NCI-H510A (cell line): ENCODE measurements at places on chromosomes 7 and 10.

GRCh38 chr10:106857213-106857612 lies 307.3 kb downstream of the SORCS1 start:
- DNase-seq, result no peak

DNA sequence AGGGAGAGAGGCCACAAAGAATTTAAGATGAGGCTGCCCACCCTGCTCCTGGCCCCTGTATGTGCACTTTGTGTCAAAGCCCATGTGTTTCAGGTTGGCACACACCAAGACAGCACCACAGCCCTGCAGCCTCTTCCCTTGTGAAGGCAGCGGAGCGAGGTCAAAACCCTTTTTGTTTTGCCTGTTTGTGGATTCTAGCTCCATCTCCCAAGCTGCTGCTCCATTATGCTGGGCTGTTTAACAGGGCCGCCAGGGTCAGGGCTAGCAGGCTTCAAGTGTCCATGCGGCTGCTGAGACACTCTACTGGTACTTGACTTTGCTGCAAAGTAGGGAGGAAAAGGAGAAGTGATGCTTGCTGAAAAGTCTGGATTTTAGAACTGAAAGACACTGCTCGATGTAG lies 142.3 kb upstream of the EFCAB10 start:
- peak; percentile 41 for DNase-seq

GRCh38 chr7:4726566-4726965 lies 44.5 kb downstream of the FOXK1 start:
- DNase-seq, result no peak

DNA sequence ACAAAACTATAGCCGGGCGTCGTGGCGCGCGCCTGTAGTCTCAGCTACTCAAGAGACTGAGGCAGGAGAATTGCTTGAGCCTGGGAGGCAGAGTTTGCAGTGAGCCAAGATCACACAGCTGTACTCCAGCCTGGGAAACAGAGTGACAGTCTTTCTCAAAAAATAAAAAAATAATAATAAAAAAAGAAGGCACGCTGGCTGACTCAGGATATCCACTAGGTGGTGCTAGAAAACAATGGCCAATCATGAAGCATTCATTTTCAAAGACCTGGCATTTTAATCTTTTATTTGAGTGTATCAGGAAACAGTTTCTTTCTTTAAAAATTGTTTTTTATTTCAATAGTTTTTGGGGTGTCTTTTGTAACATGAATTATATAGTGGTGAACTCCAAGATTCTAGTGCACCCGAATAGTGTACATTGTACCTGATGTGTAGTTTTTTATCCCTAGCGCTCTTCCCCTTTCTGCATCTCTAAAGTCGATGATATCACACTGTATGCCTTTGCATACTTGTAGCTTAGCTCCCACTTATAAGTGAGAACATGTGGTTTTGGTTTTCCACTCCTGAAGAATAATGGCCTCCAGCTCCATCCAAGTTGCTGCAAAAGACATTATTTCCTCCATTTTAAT lies 88.6 kb downstream of the LYZL1 start:
- DNase-seq, result no peak

DNA sequence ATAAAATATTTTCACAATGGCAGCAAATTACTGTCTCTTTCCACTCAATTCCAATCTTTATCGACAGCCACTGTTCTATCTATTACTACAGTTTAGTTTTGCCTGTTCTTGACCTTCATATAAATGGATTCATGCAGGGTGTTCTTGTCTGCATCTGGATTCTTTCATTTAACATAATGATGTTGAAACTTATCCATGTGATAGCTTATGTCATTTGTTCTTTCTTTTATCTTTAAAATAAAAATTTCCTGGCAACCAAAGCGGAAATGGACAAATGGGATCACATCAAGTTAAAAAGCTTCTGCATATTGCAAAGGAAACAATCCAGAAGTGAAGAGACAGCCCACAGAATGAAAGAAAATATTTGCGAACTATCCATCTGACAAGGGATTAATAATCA lies 20.5 kb upstream of the DMTF1 start:
- no peak for DNase-seq

DNA sequence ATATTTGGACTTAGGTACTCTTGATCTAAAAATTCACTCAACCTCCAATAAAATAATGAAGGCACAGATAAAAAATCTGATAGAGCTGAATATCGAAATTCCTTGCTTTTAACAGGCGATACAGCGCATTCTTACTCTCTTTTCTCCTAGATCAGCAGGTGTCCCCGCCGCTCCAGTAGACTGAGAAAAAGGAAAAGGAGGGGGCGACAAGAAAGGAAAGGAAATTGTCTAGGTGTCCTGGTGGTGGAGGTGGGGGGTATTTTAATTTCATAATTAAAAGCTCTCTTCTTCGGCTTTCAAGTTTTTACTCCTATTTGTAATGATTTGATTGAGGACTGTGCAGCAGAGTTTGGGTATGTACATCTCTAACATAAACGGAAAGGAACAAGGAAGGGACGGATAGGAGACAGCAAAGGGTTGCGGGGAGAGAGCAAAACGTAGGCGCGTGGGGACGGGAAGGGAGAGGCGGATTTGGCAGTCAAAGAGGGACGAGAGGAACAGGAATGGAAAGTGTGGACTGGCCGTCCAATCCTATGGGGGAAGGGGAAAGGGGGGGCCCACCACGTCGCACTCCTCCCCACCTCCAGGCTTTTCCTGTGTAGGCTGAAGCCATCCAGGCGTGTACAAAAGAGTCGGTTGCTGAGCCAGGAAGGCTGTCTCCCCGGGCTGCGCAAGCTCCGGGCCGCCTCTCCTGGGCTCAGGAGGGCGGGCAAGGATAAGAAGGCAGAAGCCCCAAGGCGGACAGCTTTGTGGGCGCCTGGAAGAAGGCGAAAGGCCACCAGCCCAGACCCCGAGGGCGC lies 875 bp upstream of the HECTD2 start:
- DNase-seq, result peak; percentile 75

DNA sequence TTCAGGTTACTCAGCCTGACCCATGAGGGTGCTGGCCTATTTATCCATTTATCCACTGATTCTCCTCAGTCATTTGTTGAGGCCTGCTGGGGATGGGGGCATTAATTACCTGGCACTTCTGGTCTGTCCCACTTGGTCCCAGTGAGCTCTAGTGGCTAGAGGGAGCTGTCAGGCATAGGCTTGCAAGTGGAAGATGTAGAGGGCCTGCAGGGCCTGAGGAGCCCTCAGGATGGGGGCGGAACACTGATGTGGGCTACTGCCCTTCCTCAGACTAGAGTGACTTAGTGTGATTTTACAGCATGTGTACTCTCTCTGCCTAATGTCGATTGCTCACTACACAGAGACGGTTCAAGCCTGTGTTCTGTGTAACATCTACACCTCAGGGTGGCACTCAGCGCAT lies 45.3 kb downstream of the TMEM178B start:
- no peak for DNase-seq

GRCh38 chr10:110069502-110069982 lies 61.8 kb downstream of the ADD3 start:
- no peak for DNase-seq

- DNase-seq, result no peak
These were observed 97.0 kb downstream of the PFKFB3 start for GRCh38 chr10:6299743-6300105.

DNA sequence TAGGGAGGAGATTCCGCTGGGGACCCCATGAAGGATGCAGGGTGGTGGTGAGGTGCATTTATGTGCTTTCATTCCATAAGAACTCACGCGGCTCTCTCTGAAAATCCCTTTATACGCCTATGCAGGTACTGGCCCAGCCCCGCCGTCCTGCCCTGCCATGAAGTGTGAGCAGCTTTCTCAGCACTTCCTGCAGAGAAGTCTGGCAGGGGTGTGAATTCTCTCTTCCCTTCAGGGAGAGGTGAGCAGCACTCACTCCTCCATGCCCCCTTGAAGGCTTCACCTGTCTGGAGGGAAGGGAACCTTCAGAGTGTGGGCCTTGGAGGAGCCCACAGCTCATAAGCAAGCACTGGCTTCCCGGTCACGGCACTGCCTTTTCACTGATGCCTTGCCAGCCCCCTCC lies 34.0 kb downstream of the PPP2R2D start:
- DNase-seq, result no peak

GRCh38 chr10:58457761-58458616 lies 54.7 kb upstream of the BICC1 start:
- no peak for DNase-seq

GRCh38 chr7:37037286-37037685 lies 313.0 kb upstream of the AOAH start:
- no peak for DNase-seq

GRCh38 chr7:82109288-82109687 lies 334.3 kb downstream of the CACNA2D1 start:
- no peak for DNase-seq

DNA sequence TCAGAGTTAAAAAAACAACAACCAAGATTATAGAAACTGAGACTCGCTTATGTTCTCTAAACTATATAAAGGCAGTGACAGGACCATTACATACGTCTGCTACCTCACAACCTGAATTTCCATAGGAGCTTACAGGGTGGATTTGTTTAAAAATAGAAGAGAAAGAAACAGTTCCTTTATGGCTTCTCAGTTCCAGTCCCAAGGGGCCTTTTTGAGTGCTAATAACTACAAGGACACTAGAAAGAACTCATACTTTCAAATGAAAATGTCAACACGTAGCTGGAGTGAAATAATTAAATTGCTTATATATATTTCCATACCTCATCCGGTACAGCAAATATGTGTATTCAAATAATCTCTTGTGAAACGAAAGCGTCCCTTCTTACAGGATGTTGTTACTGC lies 19.7 kb downstream of the TSPAN12 start:
- no peak for DNase-seq

DNA sequence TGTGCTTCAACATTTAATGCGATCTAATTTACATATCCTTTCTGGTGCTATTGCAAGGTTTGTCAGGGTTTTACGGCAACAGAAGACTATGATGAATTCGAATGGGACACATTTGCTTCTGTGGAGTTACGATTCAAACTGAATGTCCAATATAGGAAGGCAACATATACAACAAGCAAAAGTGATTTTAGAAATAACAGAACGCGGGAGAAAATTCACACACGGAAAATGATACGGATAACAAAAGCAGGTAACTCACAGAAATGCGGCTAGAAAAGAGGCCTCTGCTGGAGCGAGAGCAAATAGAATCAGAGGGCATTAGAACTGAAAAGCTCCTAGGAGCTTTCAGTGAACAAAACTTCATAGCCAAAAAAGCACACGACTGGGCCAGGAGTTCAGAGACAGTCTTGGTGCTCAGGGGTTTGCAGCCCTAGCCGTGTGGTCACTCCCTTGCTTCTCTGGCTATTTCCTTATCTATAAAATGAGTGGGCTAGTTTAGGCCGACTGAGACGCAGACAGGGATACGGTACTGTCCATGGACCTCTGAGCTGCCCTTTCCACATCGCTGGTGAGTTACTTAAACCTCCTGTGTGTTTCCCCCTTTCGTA lies 557 bp upstream of the TAX1BP1 start:
- no peak for DNase-seq

DNA sequence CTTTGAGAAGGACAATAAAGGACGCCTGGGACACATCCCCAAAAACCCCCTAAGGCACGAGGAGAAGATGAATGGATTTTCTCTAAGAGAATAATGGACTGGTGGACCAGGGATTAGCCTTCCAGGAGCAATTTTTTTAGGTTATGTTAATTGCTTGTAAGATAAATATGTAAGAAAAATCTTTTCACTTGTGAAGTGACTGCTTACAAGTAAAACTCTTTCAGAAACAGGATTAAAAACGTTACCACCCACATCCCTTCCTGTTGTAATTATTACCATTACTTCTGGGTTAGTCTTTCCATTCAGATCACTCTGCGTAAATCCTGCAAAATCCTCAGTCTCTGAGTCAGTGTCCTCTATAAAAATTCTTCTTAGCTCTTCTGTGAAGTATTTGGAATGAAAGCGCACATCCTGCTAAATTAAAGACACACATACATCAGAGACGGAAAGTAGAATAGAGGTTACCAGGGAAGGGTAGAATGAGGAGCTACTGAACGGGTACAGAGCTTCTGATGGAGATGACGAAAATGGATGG lies 34.3 kb downstream of the CDCA7L start:
- no peak for DNase-seq

DNA sequence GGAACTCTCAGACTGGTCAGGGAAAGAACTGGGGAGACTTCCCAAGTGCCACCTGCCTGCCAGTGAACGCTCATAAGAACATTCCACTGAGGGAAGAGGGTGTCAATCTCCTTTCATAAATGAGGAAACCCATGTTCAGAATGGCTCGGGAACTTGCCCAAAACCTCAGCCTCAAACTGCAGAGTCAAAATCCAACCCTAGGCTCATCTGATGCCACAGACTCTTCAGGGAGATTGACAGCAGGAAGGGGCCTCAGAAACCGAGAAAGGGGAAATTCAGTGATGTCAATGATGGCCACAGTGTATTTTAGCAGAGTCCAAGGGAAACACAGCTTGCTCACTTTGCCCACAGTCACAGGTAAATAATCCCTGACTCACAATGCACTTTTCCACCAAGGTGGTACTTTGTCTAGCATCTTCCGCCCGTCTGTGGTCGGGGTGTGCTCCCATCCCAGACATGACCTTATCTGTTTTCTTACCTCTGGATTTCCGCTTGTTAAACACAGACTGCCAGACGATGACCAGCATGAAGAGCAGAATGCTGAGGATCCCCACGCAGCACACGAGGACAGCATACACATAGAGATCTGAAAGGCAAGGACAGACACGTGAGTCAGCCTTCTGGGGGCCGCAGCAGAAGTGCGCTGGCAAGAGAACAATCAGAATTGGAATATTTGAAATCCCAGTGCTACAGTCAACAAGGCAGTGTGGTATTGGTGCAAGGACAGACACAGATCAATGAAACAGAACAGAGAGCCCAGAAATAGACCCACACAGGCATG lies 38.4 kb downstream of the VSTM4 start:
- DNase-seq, result no peak

- no peak for DNase-seq
These were observed 77.4 kb downstream of the SAMD9 start for GRCh38 chr7:93040355-93040754.

GRCh38 chr7:82506208-82506607 lies 62.6 kb upstream of the CACNA2D1 start:
- no peak for DNase-seq

DNA sequence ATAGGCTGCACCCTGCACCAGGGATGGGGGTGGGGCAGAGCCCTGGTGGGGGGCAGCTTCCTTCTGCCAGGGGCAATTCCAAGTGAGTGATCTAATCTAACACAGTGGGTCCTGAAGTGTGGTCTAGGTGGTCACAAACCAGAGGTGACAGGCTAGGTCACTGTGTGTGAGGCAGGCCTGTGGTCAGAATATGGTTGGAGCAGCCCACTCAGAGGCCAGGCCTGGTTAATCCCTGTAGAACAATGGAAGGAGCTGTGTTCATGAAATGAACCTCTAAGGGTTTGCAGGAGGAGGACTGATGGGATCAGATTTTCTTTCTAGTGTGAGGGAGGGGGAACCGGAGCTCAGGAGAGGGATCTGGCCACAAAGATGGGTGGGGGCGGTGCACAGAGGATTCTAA lies 10.0 kb upstream of the TSPAN14 start:
- no peak for DNase-seq

DNA sequence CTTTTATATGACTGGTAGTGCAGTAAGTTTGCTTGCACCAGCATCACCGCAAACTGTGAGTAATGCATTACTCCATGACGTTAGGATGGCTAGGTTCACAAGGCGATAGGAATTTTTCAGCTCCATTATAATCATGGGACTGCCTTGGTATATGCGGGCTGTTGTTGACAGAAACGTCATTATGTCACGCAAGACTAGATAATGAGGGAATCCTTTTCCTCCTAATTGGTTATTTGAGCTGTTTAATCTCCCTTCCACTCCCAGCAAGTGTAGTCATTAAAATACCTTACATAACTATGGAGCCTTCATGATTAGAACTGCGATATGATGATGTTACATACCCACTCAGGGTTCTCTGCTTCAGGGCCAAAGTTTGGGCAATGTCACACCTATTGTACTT lies 17.3 kb downstream of the KLLN start:
- DNase-seq, result no peak

GRCh38 chr10:32954545-32955298 lies 3.3 kb downstream of the ITGB1 start:
- DNase-seq, result no peak
